ENCODE measurements at places on chromosomes 1 and 21.
A peak's percentile ranks its signal among the peaks of the same experiment; 100 is the strongest.

DNA sequence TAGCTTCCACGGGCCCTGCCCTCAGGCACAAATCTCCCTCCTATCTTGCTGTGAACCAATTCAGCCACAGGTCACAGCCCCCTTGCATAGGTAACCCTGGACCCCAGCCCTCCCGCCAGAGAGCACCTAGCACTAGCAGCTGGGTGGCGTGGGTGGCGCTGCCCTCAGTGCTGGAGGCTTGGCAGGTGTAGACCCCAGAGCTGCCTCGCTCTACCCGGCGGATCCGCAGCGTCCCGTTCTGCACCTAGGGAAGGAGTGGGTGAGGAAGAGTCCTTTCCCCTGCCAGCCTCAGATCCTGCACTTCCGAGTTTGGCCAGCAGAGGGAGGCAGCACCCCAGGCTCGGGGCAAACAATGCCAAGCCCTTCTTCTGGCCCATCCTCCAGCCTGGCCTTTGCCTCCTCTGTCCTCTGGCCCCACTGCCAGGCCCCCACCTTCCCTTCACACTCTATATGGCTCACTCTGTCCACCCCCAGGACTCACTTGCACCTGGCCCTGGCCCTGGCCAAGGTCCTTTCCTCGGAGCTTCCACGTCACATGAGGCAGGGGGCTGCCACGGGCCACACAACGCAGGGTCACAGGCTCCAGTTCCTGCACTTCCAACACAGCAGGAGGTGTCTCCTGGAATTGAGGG lies 9.0 kb downstream of the IGSF9 start:
- peak; percentile 66 for DNase-seq

- no peak for DNase-seq
Measured at GRCh38 chr1:197305925-197306324, 37.9 kb downstream of the CRB1 start.

GRCh38 chr1:197100677-197101076 lies 33.6 kb upstream of the F13B start:
- no peak for DNase-seq

DNA sequence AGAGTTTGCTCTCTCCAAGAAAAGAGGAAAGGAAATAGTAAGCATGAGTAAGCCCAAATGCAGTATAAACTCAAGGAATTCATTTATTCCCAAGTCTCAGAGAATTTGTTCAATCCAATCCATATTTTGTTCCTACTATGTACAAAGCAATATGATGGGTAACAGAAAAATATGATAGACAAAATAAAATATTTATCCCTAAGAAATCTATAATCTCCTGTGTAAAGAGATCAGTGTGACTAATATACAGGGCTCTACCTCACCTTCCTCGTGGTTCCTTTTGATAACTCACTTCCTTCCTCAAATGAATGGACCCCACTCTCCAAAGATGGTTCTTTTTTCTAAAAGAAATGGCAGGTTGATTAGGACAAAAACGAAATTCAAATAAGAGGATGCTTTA lies 7.6 kb downstream of the CLSPN start:
- no peak for DNase-seq

DNA sequence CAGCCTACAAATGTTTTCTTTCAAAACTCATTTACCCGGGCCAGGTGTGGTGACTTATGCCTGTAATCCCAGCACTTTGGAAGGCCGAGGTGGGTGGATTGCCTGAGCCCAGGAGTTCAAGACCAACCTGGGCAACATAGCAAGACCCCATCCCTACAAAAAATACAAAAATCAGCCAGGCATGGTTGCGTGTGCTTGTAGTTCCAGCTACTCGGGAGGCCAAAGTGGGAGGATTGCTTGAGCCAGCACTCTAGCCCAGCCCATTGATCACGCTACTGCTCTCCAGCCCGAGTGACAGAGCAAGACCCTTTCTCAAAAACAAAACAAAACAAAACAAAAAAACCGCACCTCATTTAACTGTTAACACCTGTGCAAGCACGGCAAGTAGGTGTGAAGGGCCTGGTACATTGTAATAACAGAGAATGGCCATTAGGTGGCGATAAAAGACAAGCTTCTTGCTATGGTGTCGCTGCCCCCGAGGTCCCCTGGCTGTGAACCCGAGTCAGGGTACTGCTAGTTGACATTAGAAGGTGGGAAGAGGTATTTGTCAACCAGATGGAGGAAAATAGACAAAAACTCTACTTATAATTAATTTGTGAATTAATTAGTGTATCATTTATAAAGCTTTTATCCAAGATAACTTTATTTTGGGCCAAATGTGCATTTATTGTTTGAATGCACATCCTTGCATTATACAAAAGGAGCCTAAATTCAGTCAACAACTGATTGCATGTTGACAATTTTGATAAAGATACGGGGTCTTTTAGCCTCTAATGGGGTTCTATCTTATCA lies 66.5 kb downstream of the SH3BGR start:
- peak; percentile 1 for DNase-seq

DNA sequence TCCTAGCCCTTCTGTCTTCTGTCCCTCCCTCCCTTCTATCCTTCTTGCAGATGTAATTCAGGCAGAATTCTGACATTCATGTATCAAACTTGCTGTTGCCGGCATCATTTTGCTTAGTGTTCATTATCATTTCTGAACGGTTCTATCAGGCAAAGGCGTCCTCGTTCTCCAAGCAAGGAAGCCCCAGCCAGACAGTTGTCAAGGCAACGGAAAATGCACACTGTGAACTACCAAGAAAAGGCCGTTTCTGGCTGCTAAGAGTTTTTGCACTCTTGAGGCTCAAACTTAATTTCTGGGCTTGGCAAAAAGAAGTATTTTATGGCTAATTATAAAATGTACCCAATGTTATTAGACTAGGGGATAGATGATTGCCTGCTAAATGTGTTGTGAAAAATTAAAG lies 164.7 kb upstream of the KCNJ15 start:
- no peak for DNase-seq

DNA sequence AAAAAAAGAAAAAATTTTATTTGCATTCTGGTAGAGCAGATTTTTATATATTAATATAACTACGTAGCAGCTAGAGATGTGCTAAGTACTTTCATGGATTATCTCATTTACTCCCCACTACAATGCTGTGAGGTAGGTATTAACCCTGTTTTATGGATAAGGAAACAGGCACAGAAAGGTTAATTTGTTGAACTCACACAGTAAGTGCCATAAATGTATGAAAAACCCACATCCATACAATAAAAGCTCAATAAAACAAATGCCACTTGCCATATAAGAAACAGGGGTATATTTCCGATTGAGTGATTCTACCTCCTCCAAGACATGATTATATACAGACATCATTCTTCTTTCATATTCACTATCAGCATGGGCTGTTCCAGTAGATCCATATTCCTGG lies 83.1 kb downstream of the INTS7 start:
- DNase-seq, result no peak

- no peak for DNase-seq
Measured at GRCh38 chr1:181918880-181919525, 142.5 kb downstream of the ZNF648 start.

DNA sequence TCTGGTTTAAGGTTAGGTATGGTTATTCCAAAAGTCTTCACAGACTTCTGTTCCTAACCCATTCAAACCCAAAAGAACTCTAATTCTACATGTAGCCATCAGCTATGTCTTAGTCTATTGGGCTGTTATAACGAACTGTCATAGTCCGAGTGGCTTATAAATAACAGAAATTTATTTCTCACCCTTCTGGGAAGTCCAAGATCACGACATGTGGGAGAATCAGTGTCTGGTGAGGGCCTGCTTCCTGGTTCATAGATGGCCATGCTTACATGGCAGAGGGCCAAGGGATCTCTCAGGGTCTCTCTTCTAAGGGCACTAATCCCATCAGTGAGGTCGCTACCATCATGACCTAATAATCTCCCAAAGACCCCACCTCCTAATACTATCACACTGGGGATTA lies 103.0 kb upstream of the PPP2R5A start:
- DNase-seq, result no peak

DNA sequence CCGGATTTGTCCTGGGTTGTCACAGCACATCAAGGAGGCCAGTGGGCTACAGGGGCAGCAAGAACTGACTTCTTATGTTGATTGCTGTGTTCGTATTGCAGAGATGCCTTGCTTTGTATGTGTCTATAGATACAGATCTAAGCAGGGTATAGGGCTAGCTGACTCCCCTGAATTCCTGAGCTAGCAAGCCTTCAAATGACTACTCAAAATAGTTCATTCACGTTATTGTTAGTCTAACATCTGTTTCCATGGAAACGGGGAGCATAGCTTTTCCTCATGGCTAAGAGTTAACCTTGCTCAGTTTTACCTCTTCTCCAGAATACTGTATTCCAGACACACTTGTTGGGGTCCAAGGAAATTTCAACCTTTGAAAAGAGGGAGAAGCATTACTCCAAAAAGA lies 24.1 kb downstream of the TRIM45 start:
- DNase-seq, result no peak

DNA sequence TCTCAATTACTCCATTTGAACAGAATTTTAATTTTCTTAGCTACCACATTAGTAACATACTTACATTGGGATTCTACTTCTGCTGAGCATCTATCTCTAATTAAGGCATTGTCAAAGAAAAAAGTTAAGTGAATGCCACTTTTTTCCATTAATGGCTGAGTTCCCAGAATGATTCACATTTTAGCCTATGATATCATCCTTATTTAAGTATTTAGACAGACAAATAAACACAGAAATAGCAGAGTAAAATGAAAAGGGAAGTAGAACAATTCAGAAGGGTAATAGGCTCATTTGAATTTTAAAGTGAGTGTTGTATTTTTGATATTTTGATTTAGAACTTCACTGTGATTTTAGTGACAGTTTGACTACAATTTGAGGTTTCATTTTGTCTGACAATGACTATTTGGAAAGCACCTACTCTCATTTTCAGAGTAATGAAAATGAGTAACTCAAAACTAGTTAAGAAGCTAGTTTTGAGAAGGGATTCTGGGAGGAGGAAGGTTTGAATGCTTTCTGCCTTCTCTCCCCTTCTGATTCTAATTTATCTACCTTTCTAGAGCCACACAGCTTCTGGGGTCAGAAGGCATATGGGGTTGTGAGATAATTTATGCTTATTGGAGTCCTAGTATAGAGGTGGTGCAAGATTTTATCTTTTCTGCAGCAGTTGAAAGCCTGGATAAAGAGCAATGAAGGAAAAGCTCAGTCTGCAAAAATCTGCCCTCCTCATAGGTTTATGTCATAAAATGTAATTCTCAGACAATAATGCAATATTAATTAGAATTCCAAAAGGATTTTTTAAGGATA lies 15.5 kb downstream of the LYPLAL1 start:
- DNase-seq, result no peak

- no peak for DNase-seq
Measured at GRCh38 chr1:207029701-207030521, 2.6 kb downstream of the C1orf116 start.

DNA sequence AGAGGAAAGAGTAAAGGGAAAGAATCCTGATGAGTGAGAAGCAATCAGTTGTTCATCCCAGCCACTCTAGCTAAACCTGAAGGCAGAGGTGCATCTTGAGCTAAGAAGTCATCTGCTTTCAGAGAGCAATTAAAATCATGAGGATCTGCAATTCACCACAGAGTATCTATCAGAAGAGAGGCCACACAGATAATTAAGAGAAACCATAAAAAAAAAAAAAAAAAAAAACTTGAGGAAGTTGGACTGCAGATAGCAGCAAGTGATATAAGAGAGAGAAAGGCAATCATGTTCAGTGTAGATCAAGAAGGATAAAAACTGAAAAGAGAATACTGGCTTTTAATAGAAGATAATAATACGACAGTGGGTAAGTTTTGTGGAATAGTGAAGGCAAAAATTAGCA lies 17.7 kb downstream of the FOXJ3 start:
- no peak for DNase-seq

DNA sequence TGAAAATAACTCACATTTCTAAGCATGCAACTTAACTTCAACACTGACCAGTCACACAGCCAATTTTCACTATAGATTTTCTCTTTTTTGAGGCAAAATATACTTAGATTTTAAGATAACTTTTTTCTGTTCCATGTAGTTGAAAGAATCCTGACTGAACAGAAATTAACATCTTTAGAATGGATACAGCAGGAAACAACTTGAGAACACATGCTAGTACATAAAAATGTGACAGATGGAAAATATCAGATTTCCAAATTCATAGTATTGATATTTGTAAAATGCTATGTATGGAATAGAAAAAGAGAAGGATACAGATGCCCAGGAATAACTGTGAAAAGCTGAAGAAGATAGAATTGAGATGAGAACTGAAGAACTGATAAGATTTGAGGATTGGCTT lies 1270.6 kb downstream of the KCNT2 start:
- no peak for DNase-seq

DNA sequence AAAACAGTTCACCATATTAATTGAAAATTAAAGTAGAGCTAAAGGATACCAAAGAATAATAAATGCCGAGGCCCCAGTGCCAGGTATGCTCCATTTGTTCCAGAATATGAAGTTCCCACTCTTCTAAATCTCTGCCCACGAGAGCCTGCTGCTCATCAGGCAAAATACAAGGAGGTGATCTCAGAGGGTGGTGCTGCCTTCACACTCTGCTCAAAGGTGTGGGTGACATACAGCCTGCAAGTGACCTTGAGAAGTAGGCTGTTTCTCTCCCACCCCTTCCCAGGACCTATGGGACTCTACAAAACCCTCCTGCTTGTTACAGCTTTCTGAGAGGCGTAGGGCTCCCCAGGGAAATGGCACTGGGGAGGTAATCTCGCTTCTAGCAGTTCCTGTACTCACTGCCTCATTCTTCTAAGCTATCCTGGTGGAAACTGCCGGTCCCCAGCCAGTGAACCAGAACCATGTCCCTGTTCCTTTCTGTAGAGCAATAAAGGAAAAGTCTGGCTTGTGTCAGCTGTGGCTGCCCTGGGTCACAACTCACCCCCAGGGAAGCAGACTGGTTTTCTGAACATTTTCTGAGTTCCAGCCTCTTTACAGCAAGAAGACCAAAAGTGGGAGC lies 26.9 kb upstream of the DPT start:
- no peak for DNase-seq

DNA sequence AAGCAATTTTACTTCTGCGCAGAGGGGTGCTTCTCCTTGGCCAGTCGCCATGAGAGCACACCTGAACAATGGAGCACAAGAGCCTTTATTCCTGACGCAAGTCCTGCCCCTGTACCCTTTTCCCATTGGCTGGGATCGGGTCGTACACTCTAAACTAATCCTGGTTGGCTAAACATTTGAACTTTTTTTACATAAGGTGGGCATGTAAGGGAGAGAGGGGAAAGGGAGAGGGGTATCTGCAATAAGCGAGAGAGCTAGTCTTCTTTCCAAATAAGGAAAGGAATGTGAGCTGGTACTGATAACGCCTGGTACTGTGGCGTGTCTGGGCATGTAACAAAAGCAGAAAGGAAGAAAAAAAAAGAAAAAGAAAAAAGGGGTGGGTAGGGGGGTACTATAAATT lies 21.8 kb downstream of the MFSD2A start:
- DNase-seq, result no peak

DNA sequence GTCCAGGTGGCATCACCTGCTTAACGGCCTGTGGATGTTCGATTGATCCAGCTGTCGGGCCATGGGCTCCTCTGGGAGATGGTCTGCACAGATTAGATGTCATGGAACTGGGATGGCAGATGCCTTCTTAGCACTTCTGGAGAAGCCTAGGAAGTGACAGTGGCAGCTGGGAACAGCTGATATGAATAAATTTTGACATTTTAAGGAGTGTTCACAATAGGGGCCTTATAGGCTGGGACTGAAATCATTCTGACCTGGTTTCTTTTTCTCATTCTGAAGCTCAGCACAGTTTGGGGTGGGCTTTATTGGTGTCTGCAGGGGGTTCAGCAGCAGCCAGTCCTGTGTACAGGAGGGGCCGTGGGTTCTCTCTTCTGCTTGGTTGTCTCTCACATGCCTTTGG lies 175.3 kb downstream of the CACNA1E start:
- DNase-seq, result no peak

Measured in stimulated activated CD4-positive, alpha-beta T cell treated with anti-CD3 and anti-CD28 coated beads, Interleukin-1b, Interleukin-23, amount 100 ng/mL, for 1 hour (primary cell).